Sciatic nerve (tissue), 2 donors: ENCODE measurements at places on chromosomes 2 and 18. TPM values are rescaled to one million over a fixed set of nuclear protein-coding genes. Genes with fewer than 3 reads are reported as not detected.

The GCG gene
- not detected for total RNA-seq

The POMC gene
- 1.1 TPM for total RNA-seq

The ELOA2 gene
- not detected for total RNA-seq

The PPP1R1C gene
- total RNA-seq = 18.1 TPM

The PGAP1 gene
- total RNA-seq = 24.7 TPM

The TMEM163 gene
- total RNA-seq = 0.45 TPM

- DNase-seq = no peak
Observed at GRCh38 chr18:13214609-13215008, 4.0 kb upstream of the LDLRAD4 start.

- no peak for DNase-seq
Observed at GRCh38 chr2:1621501-1621900, 122.8 kb downstream of the PXDN start.

GRCh38 chr2:118761771-118762170, 85.7 kb downstream of the EN1 start:
- DNase-seq = no peak

DNA sequence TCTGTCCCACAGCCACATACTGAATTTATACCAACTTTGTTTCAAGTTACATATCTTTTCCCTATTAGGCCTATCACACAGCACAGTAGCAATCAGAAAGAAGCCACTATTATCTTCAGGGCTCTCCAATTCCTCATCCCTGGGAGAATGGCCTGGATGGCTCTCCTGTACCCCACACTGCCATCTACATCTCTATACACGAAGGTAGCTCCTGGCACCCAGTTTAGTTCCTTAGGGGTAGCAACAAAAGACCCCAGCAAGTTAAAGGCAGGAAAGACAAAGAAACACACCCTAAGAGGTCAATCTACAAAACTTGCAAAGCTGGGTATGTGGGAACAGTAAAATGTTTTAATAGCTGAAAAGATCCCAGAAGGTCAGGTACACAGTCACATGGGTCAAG, 39.9 kb downstream of the PAIP2B start:
- no peak for DNase-seq

- no peak for DNase-seq
Observed at GRCh38 chr2:2719015-2719414, 387.9 kb upstream of the MYT1L start.

DNA sequence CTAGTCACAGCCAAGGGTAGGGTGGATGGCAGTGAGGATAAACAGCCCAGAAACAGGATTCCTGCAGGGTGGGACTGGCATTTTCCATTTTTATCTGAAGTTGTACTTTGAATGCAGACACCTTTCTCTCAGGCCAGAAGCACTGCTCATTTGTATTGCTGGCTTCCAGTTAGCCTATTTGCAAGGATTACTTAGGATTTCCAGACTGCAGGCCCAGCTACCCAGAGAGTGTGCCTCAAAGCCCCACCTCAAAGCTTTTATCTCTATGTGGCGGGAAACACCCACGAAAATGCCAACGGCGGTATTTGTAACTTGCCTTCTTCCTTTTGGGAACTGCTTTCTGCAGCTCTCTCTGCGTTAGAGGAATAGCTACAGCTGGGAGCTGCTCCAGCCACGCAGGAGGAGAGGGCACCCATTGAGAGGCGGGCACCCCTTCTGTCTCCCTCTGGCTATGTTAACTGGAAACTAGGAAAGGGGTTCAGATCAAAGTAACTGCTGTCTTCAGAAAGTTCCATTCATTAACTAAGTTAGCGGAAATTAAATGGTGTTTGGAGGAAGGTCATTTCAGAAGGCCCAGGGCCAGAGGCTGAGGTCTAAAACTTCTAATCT, 144.9 kb downstream of the TGIF1 start:
- DNase-seq = no peak

GRCh38 chr2:25991965-25992364, 9.7 kb upstream of the KIF3C start:
- no peak for DNase-seq

DNA sequence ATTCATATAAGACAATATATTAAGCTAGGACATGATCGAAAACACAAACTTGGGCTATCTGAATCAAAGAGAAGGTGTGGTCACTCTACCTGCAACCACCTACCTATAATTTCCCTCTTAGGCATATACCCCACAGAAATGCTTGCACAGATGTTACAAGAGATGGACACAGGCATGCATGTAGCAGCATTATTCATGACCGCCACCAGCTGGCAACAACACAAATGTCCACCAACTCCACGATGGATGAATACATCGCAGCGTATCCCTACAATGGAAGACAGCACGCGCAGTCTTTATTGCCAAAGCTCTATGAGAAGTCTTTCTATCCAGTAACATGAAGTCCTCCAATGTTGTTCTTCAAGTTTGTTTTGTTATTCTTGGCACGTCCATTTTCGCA, 90.8 kb downstream of the ARL4C start:
- no peak for DNase-seq

GRCh38 chr2:151974988-151975387, 123.9 kb downstream of the CACNB4 start:
- DNase-seq = no peak

DNA sequence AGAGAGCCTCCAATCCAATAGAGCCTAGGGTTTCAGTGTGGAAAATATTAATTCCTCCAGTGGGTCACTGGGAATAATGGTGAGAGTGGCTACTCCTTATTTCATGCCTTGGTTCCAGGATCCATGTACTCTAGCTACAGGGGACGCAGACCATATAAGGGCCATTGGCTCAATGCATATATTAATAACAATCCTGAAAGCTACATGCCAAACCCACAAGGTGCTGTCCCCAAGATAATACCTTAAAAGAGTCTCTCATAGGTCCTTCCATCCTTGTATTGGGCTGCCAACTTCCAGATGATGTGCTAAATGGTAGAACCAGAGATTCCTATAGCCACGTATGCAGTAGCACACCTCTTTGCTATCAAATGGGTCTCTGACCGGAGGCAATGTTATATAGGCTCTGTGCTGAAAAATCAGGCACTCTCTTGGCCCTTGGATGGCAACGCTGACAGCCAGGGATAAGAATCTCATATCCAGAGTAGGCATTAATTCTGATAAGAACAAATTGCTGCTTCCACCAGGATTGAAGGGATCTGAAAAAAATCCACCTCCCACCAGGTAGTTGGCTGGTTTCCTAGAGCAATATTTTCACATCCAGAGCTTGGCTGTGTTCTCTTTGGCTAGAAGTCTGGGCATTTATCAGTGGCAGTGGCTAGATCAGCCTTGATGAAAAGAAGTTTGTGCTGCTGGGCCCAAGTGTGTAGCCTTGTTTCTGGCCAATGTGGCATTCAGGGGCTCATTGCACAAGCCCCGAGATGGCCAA, 218.1 kb upstream of the MGAT5 start:
- no peak for DNase-seq

DNA sequence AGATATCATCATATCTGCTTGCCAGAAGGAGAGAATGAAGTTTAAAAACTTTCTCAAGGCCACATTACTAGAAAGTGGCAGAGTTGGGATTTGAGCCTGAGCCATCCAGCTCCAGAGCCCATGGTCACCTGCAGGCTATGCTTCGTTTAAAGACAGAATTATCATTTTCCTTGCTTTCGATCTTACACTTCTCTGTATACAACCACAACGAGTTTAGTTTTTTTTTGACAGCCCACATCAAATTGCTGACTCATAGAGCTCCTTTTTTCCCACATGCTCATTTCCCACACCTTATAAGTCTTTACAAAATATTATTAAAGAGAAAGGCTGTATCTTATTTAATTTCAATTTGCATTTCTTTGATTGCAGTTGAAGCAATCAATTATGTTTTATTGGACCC, 6.5 kb downstream of the PLEK start:
- no peak for DNase-seq

- DNase-seq = no peak
Observed at GRCh38 chr2:36512705-36513104, 85.3 kb downstream of the FEZ2 start.

- no peak for DNase-seq
Observed at GRCh38 chr2:56009758-56010458, 86.3 kb upstream of the EFEMP1 start.

GRCh38 chr2:7209757-7210555, 292.7 kb downstream of the RNF144A start:
- DNase-seq = no peak

- no peak for DNase-seq
Observed at GRCh38 chr2:181157326-181157725, 176.9 kb downstream of the UBE2E3 start.

DNA sequence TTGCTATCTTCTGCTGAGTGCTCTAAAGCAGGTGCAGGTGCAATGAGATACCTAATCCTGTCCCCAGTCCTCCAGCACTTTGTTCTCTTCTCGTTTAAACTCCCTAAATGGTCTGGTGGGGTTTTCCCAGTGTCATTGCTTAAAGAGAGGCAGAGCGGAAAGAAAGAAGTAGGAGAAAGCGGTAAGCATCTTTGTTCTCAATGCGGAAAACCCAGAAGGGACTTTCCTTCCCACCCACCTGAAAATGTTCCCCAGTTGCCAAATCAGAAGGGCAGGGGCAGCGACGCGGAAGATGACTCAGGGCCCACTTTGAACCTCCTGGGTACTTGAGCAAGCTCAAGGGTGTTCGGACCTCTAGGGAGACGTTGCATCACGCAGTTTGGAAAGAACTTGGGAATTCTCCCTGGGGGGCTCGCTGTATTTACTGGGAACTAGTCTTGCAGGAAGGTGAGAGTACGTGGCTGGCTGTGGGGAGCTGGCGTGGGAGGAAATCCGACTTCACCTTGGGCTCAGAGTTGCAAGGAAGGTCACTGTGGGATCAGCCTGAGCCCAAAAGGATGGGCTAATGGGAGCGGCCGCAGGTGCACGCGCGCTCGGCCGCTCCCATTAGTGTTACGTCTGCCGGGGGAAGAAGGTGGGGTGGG, 589 bp upstream of the SGPP2 start:
- no peak for DNase-seq

DNA sequence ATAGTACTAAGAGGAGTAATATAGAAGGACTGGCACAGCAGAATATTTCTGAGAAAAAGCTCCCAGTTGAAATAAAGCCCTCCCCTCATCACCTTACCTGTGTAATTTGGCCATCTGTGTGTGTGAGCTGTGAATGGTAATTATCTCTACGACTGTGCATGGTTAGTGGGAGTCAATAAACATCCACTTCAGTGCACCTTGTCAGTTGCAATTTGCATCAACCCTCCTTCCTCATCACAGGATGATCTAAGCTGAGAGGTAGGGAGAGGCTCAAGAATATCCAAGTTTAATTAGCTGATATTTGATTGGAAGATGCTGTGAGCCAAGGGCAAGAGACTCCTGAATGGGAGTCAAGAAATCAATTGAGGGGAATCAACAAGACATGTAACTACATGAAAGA, 694.9 kb upstream of the KLHL29 start:
- no peak for DNase-seq
